Large intestine (tissue), 12 donors: ENCODE measurements at places on chromosomes 12 and 14.

- no peak for DNase-seq
Observed at GRCh38 chr12:14275886-14276285, 89.6 kb upstream of the ATF7IP start.

GRCh38 chr12:4273273-4273651, 300 bp upstream of the CCND2 start:
- DNase-seq = no peak

GRCh38 chr14:80768646-80769045, 172.9 kb downstream of the CEP128 start:
- no peak for DNase-seq

DNA sequence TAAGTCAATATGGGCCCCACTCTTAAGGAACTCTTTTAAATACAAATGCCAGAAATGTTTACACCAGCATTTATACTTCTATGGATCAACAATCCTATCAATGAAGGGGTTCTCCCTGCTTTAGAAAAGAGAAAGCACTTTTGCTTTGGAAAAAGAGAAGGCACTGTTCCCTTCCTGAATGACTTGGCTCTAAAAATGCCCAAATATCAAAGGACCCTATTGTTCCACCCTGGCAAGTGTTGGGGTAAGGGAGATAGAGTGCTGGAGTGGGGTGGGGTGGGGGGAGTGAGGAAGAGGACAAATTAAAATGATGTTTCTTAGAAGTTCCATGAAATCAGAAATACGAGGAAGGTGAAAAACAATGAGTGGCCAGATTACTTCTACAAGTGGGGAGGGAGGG, 131.6 kb upstream of the GRIN2B start:
- DNase-seq = no peak

- DNase-seq = no peak
Observed at GRCh38 chr12:26698186-26698585, 134.8 kb downstream of the ITPR2 start.

DNA sequence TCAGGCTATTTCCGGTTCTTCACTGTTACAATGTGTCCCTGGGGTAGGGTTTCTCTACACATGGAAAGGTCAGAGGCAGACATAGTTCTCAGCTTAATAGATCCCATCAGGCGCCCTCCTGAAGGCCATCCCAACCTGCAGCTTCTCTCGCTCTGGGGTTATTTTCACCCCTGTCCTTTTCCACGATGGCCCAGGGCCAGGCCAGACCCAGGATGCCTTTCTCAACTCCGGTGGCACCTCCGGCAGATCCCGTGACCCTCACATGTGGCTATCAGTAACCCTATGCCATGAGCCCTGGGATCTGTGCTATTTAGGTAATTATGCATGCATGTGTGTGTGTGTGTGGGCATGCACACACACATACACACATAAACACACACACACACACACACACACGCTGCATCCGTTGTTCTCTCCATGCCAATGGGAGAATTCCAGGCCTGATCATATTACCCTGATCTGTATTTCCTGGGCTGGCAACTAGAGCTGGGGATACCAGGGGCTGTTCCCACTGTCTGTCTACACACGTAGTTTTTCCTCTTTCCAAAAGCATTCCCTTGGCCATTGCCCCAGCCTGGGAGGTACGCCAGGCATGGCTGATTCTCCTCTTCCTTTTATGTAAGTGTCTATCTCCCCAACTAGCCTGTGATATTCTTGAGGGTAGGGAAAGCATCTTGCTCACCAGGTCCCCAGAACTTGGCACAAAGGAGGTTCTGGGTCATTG, 51.2 kb upstream of the NOS1 start:
- no peak for DNase-seq

- DNase-seq = peak; percentile 87
Observed at GRCh38 chr12:57087691-57088353, 1.1 kb upstream of the NAB2 start.

DNA sequence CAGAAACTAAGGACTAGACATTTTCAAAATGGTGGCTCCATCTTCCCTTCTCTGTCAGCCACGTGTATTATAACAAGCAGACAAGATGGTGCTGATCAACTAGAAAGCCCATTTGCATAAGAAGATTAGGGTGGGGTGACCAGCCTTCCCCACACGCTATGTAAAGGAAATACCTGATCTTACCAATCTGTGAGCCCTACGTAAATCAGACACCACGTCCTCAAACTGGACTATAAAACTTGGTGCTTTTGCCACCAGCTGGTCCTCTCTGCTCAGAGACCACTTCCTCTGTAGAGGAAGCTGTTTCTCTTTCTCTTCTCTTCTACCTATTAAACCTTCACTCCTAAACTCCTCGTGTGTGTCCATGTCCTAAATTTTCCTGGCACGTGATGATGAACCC, 101.1 kb upstream of the PLEKHG7 start:
- no peak for DNase-seq

DNA sequence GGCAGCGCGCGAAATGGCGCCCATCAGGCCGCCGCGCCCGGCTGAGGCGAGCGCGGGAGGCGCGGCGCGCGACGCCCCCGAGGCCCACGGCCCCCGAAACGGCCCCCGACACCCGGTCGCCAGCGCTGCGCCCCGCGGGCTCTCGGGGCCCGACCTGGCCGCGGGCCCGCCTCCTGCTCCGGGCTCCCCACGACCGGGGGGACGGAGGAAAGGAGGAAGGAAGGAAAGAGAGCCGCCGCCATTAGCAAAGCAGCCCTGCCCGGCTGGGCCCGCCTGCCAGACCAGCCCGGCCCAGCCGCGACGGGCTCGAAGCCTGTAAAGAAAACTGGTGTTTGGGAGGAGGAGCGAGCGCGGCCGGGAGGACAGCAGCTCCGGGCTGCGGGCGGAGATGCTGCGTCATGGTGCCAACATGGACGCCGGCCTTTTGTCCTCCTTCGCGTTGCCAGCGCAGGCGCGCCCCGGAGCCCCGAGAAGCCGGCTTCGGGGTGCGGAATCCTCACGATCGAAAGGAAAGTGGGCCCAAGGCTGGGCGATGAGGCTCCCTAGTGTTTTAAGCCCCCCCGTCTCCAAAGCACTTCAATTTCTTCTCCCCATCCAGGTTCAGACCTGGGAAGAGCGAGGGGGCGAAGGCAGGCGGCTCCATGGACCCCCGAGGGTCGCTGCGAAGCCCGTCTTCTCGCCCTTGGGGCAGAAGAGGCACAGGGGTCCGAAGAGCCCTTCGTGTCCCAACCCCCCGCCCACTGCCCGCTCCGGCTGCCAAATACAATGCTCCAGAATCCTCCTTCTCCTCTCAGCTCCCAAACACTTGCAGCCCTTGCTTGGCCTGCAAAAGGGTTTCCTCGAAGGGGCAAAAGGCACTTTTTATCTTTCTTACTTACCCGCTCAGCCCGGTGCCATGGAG, 2.9 kb upstream of the SETD1B start:
- no peak for DNase-seq

GRCh38 chr12:130147875-130148596, 14.2 kb upstream of the FZD10 start:
- no peak for DNase-seq

GRCh38 chr14:66493750-66494149, 7.6 kb downstream of the CCDC196 start:
- no peak for DNase-seq

- no peak for DNase-seq
Observed at GRCh38 chr14:54337314-54337713, 59.5 kb upstream of the CDKN3 start.

GRCh38 chr12:19404242-19404880, 34.9 kb upstream of the AEBP2 start:
- DNase-seq = no peak

- no peak for DNase-seq
Observed at GRCh38 chr12:76299536-76300296, 48.5 kb downstream of the BBS10 start.

DNA sequence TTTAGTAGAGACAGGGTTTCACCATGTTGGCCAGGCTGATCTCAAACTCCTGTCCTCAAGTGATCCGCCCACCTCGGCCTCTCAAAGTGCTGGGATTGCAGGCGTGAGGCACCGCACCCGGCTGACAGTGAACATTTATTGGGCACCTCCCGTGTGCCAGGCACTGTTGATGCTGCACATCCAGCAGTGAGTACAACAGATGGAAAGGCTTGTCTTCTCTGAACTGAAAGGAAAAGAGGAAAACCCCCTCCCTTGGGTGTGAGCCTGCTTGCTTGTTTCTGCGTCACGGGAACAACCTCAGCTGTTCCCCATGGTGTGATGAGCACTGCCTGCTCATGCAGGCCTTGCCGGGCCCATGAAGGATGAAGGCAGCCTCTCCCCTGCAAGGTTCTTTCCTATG, 39.5 kb downstream of the DGLUCY start:
- DNase-seq = no peak

- DNase-seq = no peak
Observed at GRCh38 chr12:13437541-13437940, 241.0 kb downstream of the EMP1 start.
